ENCODE measurements at places on chromosomes 3 and 15. TPM values are rescaled to one million over a fixed set of nuclear protein-coding genes. Genes with fewer than 3 reads are reported as not detected.

- no peak for ATAC-seq
Observed at GRCh38 chr15:77632534-77633133, at the start of gene LINGO1. TSS of gene LINGO1 (minus strand) at chr15:77632912. CDS start at chr15:77632315, 597 bp downstream.

DNA sequence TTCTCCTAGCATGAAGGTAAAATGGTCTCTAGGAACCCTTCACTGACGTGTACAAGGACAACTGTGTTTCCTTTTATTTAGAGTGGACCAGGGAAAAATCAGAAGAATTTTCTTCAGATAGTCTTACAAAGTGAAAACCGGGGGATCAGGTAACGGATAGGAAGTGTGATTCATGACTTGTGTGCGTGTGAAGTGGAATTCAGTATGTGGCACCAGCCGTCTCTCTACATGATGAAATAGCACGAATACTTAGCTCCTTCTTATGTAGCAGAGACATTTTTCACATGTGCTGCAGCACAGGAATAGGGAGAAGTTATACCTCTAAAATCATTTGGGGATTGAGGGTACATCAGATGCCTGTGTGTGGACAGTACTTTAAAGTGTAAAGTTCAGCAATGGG, 159.2 kb downstream of the MEX3B start:
- no peak for ATAC-seq

Gene AVEN
- total RNA-seq, result 15.1 TPM

Gene CFAP100
- not detected for total RNA-seq

Gene DUOXA1
- 131 TPM for total RNA-seq

DNA sequence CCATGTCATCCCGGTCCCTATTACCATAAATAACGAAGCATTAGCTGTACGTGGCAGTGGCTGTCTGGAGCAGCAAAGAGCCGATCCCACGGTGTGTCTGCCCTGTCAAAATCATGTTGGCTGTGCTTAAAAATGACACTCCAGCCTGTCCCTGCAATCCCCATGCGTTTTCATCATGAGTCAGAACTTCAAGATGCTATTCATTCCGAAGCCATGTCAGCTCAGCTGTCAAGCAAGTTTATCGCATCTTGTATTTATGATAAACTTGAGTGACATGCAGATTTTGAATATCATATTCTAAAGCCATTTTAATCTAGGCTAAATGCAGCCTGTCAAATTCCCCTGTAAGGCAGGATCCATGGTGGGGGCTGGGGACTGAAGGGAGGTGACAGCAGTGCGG, 152.4 kb downstream of the TJP1 start:
- peak; percentile 45 for ATAC-seq

DNA sequence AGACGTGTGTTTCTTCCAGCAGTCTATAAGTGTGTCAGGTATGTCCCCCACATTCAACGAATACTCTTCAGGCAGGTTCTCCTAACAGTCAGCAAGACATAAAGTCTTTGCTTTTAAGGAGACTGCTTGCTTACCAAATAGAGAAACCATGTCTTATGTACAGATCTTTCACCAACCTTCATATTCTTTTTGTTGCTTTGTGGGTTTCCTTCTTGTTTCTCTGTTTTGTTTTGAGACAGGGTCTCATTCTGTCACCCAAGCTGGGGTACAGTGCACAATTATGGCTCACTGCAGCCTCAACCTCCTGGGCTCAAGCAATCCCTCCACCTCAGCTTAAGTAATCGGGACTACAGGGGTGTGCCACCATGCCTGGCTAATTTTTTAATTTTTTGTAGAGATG, 14.3 kb downstream of the DYNC1LI1 start:
- no peak for ATAC-seq

Gene HIGD2B
- not detected for total RNA-seq

Gene AMIGO3
- total RNA-seq, result not detected

Gene FHIT
- 10.5 TPM for total RNA-seq

Gene GJD2
- not detected for total RNA-seq

Gene CHRFAM7A
- total RNA-seq, result not detected

DNA sequence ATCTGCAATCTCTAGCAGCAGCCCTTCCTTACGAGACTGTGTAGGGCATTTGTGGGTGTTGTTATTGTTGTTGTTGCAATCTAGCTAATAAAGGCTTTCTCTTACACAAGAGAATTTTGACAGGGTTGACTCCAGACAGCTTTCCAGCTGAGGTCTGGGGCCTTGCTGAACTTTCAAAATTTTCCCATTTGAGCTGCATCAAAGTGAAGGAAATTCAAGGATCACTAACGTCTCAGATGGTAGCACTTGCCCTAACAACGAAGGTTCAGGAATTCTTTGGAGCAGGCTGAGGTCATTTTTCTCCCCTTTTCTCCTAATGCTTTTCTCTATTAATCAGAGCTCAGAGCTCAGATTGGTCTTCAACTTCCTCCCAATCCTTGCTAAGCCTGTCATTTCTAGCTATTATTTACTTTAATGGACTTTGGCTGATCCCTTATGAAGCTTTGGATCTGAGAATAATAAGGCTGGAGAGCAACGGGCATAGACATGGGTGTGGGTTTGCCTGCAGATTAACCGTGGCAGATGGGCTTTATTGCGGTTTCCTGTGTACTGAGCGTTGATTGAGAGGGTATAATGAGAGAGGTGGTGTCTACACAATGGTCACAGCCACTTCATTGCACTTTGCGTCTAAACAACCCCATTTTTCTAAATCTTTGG, 614.0 kb upstream of the AGTR1 start:
- no peak for ATAC-seq

GRCh38 chr3:126216416-126216815, 36.0 kb upstream of the ALDH1L1 start:
- no peak for ATAC-seq

Gene ERC2
- total RNA-seq, result 0.48 TPM

GRCh38 chr3:21734746-21735145, 16.3 kb downstream of the ZNF385D start:
- ATAC-seq, result no peak

- no peak for ATAC-seq
Observed at GRCh38 chr3:115943579-115943978, 320.3 kb downstream of the GAP43 start.

Data from esophagus mucosa (tissue), 1 donor.